ENCODE measurements at places on chromosomes 7 and 10. TPM values are rescaled to one million over a fixed set of nuclear protein-coding genes. Genes with fewer than 3 reads are reported as not detected.

Gene ARHGAP22
- 1.3 TPM for total RNA-seq

Gene FFAR4
- total RNA-seq = 0.23 TPM

Gene ZNF804B
- total RNA-seq = 0.23 TPM

Gene CDC14C
- not detected for total RNA-seq

Gene CAV1
- total RNA-seq = 78.1 TPM

Gene ABCC2
- 9.1 TPM for total RNA-seq

Gene TMEM229A
- 0.06 TPM for total RNA-seq

Gene ZNRF2
- 32.9 TPM for total RNA-seq

Gene LOXL4
- 5.0 TPM for total RNA-seq

Gene CYP26A1
- total RNA-seq = 0.12 TPM

Gene TET1
- total RNA-seq = 16.5 TPM

Gene KCNH2
- total RNA-seq = 14.4 TPM

Gene IL2RA
- 1.5 TPM for total RNA-seq

Gene STAG3
- total RNA-seq = 1.3 TPM

Gene GTF2IRD1
- 39.9 TPM for total RNA-seq

Gene GIMAP8
- 10.6 TPM for total RNA-seq

Gene KLF14
- 1.2 TPM for total RNA-seq

Gene PLCE1
- total RNA-seq = 16.2 TPM

Gene RET
- 16.9 TPM for total RNA-seq

Gene MMD2
- total RNA-seq = not detected

All from metanephros (tissue), 2 donors.